ENCODE measurements at places on chromosomes 13 and 19.

DNA sequence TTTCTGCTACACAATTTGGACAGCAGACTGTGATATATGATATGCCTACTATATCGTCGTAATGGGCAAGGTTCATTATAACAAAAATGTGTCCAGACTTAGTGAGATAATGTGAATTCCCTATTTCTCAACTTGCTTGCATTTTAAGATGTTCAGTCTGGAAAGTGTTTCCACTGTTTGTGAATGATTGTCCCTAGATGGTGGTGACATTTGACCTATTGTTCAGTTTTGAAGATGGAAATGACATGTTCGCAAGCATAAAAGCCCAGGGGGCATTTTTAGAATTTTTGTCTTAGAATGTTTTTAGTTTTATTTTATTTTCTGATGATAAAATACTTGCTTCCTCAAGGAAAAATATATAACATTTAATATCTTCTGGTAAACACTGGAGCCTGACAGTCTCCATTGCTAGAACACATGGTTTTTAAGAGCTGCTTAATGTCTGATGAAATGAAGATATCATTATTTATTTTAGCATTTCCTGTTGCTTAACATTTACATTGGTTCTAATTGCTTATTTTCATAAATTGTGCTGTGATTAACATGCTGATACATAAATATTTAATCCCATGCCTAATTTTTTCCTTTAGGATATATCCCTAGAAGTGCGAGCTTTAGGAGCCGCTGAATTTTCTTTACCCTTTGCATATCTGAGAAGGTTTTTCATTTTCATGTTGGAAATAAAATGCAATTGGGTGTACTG is 27.1 kb downstream of the MBNL2 start:
- DNase-seq = no peak

- DNase-seq = no peak
Observed at GRCh38 chr13:33649212-33649878, 168.6 kb upstream of the RFC3 start.

- no peak for DNase-seq
Observed at GRCh38 chr13:91331047-91331915, 16.2 kb upstream of the MIR17HG start.

GRCh38 chr13:48652851-48653471 is 768 bp upstream of the CYSLTR2 start:
- DNase-seq = no peak

- DNase-seq = no peak
Observed at GRCh38 chr19:13297023-13297422, 146.8 kb downstream of the IER2 start.

GRCh38 chr19:15869109-15869555 is 28.7 kb downstream of the CYP4F2 start:
- peak; percentile 80 for DNase-seq

GRCh38 chr19:10961073-10961860 is 437 bp downstream of the SMARCA4 start:
- DNase-seq = peak; percentile 83

DNA sequence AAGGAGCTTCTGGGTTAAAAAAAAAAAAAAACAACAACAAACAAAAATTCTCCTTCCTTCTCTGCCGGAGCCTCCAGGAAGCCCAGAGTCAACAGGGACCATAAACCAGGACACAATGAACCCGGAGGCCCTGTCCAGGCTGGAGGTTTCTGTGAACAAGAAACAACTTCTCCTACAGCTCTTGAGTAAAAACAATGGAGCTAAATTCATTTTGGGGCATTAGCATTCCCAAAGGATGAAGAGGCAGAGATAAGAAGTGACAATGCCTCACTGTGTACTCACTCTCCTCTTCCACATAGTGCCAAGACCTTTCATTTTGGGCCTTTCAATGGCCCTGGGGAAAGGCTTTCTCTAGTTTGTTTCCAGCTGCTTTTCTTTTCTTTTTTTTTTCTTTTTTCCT is 9.0 kb downstream of the RHPN2 start:
- no peak for DNase-seq

DNA sequence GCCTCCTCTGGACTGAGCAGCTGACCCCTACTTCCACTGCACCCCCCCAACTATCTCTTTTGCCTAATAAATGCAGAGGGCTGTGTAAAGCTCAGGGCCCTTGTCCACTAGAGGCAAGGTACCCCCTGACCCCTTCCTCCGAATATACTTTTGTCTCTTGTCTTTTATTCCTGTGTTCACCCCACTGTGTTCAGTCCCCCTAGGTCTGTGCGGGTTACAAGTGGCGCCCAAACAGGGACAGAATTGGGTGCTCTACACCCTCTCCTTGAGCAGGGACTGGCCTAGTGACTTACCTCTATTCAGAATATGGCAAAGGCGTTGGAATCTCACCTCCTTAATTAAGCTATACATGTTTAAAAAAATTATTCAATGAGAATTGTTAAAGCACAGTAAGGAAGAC is 15.0 kb downstream of the ZNF350 start:
- DNase-seq = peak; percentile 23

GRCh38 chr13:76296751-76297150 is 589.5 kb downstream of the KCTD12 start:
- no peak for DNase-seq

DNA sequence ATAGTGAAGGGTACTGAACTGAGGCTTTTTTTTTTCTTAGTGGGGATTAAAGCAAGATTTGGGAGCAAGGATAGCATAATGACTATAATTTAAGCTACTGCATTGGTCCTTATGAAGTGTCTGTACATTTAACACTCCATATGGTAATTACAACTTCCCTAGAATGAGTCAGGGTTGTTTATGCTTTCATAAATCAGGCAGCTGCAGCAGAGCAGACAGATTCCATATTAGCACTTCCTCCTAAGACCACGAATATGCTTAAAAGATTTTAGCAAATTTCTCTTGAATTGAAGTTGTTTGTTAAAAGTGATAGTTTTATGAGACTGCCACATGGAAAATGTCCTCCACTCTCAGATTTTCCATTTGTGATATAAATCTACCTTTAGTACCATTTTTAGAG is 401.1 kb upstream of the SPRY2 start:
- peak; percentile 27 for DNase-seq

DNA sequence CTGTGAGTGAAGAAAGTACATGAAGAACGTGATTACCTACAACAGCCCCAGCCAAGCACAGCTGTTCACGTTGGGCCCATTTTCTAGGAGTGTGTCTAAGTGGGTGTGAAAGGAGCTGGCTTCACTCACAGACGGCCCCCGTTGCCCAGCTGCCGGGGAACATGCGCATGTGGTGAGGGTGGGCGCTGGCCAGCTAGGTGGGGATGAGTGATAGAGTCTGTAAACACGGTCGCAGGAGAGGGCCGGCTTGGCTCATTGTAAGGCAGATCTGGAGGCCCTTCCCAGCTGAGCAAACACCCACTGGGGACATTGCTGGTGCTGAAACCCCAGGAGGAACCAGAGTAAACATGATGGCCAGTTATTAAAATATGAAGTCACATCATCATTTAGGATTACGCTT is 160.5 kb downstream of the TEX29 start:
- no peak for DNase-seq
